ENCODE measurements at places on chromosomes 2 and 18.

DNA sequence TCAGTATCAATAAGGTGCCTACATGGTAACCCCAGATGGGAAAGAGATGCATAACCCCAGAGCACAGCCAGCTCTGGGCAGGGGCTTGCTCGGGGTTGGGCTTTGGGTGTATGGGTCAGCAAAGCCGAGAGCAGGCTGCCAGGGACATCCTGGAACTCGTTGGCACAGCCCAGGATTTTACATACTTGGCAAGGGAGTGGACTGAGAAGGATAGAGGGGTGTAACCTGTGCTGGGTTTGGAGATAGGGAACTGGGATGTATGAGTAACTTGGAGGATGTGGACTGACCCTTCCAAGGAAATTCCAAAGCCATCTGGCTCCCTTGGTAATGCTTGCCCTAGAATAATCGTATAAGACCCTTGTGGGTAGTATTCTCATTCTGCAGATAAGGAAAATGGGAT, 44.2 kb downstream of the GPR39 start:
- no peak for DNase-seq

GRCh38 chr2:112643488-112643887, 2.3 kb upstream of the SLC20A1 start:
- DNase-seq: no peak

GRCh38 chr2:3405876-3406275, 26.4 kb downstream of the TRAPPC12 start:
- DNase-seq: no peak

- no peak for DNase-seq
Observed at GRCh38 chr2:41806286-41806685, 241.5 kb upstream of the PKDCC start.

DNA sequence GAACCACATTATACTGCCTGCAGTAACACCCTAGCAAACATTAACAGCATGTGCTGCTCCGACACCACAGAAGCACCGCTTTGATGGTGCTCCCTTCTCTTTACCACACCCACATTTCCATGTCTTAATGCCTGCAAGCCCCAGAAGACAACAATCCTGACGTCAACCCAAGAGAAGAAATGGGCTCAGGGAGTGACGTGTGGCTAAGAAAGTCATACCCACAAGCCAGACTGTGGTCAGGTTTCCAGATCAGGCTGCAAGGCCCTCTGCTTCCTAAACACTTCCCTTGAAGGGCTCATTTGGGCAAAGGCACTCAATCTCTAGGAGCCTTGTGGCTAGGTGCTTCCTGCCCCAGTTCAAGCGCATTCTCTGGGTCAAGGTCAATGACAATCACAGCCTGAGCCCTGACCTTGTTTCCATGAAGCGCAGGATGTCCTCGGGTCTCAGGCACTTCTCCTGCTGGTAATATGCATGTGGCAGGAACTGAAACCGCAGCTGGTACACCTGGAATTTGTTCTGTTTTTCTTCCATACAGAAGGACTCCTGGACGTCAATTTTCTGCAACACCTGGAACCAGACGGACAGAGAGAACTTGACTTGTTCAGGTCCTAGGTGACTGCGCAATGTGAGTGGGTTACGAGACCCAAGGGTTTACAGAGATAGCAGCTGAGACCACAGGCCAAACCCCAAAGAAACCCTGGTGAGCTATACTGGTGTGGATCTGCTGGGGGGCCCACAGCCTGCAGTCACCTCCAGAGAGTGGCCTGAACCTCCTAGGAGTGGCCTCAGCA, 67.2 kb downstream of the POLR1A start:
- peak; percentile 36 for DNase-seq

DNA sequence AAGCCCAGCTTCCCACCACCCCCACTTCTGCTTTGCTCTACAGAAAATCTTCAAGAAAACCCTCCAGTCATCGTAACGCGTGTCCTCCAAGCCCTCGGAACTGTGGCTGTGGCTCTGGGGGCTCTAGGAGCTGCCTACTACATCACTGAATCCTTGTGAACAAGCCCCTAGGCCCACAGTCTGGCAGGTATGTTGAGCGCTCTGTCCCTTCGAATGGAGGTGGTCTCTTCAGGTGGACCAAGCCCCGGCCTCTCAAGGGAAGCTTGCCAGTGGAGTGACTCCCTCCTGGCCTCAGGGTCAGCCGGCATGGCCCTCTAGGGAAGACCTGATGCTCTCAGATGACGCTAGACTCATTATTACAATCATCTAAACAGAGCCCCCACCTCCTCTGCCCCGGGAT, 6.7 kb downstream of the SPATA3 start:
- DNase-seq: no peak

DNA sequence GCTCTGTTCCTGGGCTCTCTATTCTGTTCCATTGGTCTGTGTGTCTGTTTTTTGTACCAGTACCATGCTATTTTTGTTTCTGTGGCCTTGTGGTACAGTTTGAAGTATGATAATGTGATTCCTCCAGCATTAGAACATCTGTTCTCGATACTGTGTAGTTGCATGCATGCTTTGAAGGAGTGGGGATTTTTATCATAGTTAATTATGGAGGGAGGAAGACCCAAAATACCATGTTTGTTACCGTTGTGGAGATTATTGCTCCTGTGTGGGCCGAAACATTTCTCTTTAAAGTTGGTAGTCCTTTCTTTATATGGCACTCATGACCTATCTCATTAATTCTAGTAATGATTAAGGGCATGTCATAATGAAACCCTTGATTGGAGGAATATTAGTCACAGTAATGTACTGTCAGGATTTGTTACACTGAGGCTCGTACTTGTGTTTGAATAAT, 87.6 kb downstream of the TTC27 start:
- no peak for DNase-seq

- DNase-seq: no peak
Observed at GRCh38 chr18:33677891-33678290, 99.9 kb downstream of the ASXL3 start.

- no peak for DNase-seq
Observed at GRCh38 chr2:232236200-232236599, 142.4 kb upstream of the ALPP start.

DNA sequence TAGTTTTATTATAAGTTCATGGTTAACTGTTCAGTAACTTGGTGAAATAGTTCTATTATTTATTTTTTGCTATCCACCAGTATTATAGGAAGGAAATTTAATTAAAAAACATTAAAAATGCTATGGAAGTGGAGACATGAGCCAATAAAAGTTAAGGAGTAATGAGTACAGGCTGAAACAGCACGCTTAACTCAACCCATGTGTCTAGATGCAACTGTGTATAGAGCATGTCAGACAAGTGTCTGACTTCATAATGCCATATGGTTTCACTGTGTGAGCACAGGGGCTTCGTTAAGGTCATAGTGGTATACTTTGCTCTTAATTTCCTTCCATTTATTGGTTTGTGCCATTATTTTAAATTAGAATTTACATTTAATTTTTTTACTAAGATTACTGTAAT, 566.8 kb upstream of the NRP2 start:
- no peak for DNase-seq

GRCh38 chr2:97918818-97919217, 76.9 kb downstream of the TMEM131 start:
- DNase-seq: no peak

DNA sequence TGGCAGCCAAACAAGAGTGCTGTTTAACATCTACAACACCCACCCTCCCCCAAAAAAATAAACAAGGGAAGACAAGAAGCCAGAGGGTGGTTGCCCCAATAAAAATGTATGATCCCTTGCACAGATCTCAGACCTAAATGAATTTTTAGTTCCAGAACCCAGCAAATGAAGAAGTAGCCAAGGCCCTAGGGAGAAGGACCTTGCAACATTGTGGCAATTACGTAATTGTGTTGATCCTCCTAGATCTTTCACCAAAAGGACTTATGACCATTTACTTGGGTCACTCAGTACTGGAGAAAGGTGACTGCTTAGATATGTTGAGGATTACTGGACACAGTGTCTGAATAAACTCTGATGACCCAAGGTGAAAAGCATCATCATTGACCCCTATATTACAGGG, 1393.8 kb downstream of the LRP1B start:
- DNase-seq: no peak

DNA sequence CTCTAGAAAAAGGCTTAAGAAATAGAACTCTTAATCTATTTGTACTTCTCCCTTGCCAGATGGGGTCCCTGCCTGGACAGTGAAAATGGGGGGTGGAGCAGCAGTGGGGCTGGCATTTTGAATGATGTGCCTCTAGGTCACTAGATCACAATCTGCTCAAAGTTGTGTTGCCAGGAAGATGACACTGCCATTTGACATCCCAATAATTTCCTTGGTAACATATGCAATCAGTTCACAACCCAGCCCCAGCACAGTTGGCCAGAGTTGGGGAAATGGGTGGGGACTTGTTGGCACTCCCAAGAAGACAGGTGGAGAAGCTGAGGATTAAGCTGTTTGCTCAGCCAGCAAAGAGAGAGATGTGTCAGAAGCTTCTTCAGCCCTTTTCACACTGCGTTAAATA, 558.3 kb upstream of the KLHL29 start:
- DNase-seq: no peak

Measured in stimulated activated CD8-positive, alpha-beta memory T cell treated with anti-CD3 and anti-CD28 coated beads, Interleukin-7, amount 100 ng/mL, for 1 hour (primary cell).